ENCODE measurements at places on chromosomes 12 and 14. TPM values are rescaled to one million over a fixed set of nuclear protein-coding genes. Genes with fewer than 3 reads are reported as not detected.

DBX2 gene
- not detected for total RNA-seq

TAS2R50 gene
- not detected for total RNA-seq

NID2 gene
- 31.9 TPM for total RNA-seq

SLC10A1 gene
- total RNA-seq: not detected

REP15 gene
- total RNA-seq: 0.28 TPM

DMAC2L gene
- 10.9 TPM for total RNA-seq

DUSP6 gene
- 12.2 TPM for total RNA-seq

FAM181A gene
- not detected for total RNA-seq

EML5 gene
- 0.40 TPM for total RNA-seq

TAS2R7 gene
- not detected for total RNA-seq

CCNB1IP1 gene
- total RNA-seq: 34.9 TPM

MYH6 gene
- total RNA-seq: 0.11 TPM

PAH gene
- not detected for total RNA-seq

IL23A gene
- 0.40 TPM for total RNA-seq

CFAP251 gene
- total RNA-seq: 1.3 TPM

PTPRO gene
- total RNA-seq: 0.09 TPM

PRB2 gene
- not detected for total RNA-seq

MSRB3 gene
- total RNA-seq: 28.1 TPM

GALNT9 gene
- total RNA-seq: 4.0 TPM

CLEC4C gene
- total RNA-seq: not detected

RND1 gene
- 3.1 TPM for total RNA-seq

TBPL2 gene
- total RNA-seq: not detected

LAG3 gene
- total RNA-seq: 0.90 TPM

CLEC4A gene
- total RNA-seq: not detected

ZFYVE21 gene
- 46.9 TPM for total RNA-seq

MFAP5 gene
- total RNA-seq: 0.37 TPM

FAIM2 gene
- total RNA-seq: not detected

KRT75 gene
- 0.15 TPM for total RNA-seq

PTPN6 gene
- 6.6 TPM for total RNA-seq

TGFB3 gene
- 0.54 TPM for total RNA-seq

SLC6A13 gene
- 0.25 TPM for total RNA-seq

MAP1LC3B2 gene
- total RNA-seq: 1.3 TPM

Data from A549 treated with dexamethasone at 1 μM for 4 hours (cell line).